Stimulated activated CD4-positive, alpha-beta T cell treated with anti-CD3 and anti-CD28 coated beads, Interleukin-15, amount 100 ng/mL, for 24 hours (primary cell): ENCODE measurements at places on chromosomes 12 and 14.

DNA sequence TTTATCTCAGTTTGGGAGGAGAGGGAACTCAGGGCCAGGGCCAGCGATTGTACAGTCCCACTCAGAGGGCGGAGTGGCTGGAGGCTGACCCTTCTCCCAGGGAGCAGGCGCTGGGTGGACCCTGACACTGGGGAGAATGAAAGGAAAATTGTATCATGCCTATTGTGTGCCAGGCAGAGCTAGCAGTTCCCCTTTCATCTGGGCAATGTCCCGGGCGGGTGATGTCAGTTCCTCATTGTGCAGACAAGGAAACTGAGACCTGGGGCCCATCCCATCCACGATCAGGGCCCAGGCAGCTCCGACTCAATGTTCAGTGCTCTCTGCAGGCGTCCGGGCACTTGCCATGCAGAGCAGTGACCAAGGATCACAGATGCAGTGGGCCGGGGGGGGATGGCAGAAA lies 101.9 kb upstream of the RTL1 start:
- DNase-seq, result no peak

DNA sequence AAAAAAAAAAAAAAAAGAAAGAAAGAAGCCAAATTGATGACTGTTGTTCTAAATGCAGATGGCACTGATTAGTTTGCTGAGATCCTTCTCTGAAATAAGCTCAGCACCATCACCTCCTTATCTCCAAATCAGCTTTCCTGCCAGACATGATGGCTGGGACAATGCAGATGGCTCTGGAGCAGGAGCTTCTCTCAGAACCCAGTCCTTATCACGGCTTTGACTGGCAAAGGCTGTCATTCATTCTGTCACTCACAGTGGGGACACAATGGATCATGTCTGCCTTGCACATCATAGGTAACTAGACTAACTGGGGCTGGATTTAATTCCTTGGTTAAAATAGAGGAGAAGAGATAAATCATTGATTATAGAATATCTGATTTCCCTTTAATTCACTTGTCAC lies 146.3 kb downstream of the PDZRN4 start:
- DNase-seq, result no peak

GRCh38 chr14:69695322-69696203 lies 71.4 kb upstream of the SRSF5 start:
- no peak for DNase-seq

DNA sequence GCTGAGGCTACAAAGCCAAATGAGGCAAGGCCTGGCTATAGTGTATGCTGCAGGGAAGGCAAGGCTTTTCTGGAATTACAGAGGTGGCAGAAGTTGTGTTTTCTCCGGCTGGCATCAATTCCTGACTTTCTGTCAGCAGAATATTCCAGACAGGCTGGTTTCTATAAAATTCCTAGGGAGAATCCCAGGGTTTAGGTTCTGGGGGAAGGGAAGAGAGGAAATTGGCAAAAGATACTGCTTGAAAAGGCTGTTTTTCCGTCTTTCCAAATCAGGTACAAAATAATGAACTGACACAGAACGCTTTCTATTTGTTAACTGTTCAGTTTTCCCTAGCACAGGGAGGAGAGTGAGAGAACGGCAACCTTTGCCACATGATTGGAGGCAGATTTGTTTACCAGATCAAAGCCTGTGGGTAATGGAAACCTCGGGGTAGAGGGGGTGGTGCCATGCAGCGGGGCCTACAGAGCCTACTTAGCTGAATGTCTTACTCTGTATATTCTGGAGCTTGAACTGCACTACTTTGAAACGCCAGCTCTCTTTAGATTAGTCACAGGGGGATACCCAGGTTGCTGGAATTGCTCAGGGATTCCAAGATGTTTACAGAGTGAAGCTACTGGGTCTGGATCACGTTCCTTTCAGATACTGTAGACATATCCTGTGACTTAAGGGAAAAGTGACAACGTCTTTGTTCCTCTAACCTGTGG lies 65.8 kb upstream of the DACT1 start:
- DNase-seq, result peak; percentile 73

DNA sequence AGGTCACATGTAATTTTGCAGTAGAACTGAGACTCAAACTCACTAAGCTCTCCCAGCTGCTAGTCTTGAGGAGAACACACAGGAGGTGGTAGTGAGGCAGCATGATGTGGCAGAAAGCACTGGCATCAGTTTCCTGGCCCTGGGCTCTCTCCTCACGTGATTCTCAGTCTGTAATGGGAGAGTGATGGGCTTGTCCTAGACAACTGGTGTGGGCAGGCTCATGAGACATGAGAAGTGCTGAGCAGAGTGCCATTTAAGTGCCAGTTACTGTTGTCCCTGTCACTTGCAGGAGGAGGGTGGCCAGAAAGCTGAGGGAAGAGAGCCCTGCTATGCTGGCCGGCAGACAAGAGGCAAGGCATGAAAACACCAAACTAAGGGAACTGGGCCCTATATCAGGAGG lies 48.5 kb upstream of the OVCH1 start:
- no peak for DNase-seq

- no peak for DNase-seq
Measured at GRCh38 chr14:104731320-104732294, 7.6 kb downstream of the ADSS1 start.

GRCh38 chr14:69625299-69626131 lies 14.1 kb downstream of the SUSD6 start:
- DNase-seq, result peak; percentile 87

GRCh38 chr12:18970603-18971002 lies 158.9 kb upstream of the PLEKHA5 start:
- DNase-seq, result no peak

DNA sequence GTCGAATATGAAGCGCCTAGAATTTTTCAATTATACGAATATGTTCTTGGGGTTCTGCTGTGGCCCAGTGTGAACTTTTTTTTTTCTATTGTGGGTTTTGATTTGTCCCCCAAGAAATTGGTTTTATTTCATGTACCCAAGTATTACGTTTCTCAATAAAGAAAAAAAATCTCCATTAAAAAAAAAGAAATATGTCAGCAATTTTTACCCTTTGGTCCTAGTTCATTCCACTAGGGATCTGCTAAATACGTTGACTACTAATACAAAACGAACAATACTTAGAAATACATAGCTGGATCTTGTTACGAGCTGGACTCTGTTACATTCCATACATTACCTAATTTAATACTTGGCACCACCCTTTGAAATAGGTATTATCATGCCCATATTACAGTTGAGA lies 216.9 kb downstream of the SLC16A7 start:
- no peak for DNase-seq

DNA sequence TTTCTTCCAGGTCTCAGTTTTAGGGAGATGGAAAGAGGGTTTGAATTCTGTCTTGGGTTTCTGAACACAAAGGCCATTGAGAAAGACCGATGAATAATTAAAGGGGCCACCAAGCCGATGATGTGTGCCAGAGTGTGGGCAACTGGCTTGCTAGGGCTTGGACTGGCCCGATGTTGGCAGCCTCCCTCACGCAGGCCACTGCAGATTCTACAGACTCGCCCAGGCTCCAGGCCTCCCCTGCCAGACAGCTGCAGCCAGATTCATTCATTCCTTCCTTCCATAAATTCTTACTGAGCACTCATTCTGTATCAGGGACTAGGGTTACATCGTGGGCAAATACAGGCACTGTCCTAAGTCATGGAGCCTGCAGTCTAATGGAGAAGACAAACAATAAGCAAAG lies 34.9 kb downstream of the ACTN1 start:
- DNase-seq, result no peak

GRCh38 chr12:9711664-9712063 lies 21.2 kb downstream of the CLECL1 start:
- DNase-seq, result no peak

DNA sequence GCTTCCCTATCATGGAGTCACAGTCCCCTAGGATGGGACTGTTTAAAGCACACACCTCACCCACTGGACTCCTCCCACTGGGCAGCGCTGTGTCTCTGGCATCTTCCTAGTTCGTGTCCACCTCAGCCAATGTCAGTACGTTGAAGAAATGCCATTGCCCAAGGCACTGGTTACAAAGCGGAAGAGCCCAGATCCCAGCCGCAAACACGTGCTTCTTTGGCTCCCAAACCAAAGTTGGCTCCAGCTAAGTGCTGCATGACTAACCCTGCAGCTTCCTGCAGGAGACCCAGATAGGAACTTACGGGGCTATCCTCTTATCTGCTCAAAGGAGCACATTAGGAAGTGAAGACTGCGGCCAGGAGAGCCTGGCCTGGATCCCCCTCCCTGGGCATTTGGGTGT lies 9.3 kb downstream of the SYNE3 start:
- no peak for DNase-seq

DNA sequence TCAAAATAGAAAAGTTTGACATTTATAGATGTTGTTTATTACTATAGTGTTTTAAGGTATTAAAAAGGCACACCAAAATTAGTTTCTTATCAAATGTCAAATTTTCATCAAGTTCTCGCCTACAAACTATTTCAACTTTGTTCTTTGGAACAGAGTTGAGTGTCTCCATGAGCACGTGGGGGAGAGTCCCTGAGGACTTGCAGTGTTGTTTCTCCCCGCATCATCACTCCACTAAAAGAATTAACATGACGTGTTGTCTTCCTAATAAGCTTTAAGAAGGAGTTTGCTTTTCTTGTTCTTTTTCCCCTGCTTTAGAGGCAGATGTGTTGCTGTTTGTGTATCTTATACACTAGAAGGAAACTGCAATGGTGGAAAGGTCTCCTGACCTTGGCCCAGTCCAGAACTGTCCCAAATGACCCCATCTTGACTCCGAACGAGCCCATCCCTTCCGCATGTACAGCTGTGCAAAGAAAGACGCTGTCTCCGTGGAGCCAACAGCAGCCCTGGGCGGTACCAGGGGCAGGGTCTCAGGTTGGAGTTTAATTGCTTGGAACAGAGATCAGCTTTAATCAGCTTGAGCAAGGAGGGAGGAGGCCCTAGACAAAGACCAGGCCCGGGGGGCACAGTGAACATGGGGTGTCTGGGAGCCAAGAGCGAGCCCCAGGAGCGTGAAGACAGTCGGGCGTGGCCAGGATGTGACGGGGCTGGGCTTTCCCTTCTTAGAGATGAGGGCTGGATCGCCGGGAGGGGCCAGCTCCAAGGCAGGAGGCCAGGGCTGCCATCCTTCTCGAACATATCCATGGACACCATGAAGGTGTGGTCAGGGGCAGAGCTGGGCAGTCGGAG lies 215.4 kb upstream of the RTL1 start:
- DNase-seq, result no peak

DNA sequence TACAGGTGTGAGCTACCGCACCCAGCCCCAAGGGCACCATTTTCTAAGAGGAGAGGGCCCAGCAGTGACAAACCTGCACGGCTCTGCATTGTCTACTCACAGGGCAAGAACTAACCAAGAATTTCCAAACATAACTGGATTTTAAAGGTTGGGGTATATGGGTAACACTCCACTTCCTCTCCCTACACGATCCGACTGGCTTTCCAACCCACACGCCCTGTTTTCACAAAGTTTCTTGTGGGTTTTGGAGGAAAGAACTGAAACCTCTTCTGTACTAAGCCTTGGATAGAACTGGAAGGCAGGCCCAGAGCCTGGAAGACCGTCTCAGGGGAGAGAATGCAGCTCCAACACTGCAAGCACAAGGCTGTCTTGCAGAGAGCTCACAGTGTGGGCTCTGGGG lies 24.9 kb downstream of the SNRNP35 start:
- no peak for DNase-seq

DNA sequence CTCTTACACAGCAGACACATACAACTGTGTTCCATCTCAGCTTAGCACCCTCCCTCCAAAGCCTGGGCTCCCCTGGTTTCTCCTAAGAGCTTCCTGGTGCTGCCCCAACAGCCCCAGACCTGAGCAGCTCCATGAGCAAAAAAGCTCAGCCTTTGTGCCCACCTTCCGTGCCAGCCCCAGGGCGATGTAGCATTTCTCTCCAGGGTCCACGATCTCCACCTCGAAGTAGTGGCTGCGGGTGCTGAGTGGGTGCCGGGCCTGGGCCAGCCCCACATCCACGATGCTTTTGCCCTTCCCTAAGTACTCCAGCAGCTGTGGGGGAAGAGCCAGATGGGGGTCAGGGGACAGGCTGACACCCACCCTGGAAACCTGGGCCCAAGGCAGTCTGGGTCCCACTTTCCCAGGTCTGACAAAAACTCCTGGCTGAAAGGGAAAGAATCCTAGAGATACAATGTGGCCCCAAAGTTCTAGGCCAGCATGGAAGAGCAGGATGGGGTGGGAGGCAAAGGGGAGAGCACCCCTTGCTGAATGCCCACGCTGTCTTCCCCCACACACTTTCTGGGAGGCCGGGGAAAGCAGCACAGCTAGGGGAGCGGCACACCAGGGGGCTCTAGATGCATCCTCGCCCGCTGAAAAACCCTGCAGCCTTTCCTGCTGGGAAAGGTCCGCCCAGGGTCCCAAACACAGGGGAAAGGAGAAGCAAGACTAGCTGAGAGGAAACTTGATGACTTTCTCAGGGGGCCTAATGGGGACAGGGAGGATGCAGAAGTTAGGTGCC lies 11.0 kb downstream of the SPRYD3 start:
- no peak for DNase-seq

DNA sequence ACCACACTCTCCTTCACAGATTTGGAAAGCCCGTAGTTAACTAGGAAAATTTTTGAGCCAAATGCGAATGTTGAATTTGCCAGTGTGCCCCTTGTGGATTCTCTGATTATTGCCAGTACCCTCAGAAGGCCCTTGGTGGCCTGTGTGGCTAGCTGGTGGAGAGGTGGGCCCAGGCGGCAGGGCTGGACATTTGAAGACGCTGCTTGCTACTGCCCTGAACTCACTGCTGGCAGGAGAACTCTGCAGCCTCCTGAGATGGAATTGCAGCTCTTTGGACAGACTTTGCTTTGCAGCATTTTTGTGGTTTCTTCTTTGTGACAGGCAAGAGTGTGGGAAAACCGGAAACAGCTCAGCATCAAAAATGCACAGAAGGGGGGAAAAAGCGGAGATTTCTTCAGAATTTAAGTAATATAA lies 97.6 kb downstream of the TGFB3 start:
- DNase-seq, result no peak

DNA sequence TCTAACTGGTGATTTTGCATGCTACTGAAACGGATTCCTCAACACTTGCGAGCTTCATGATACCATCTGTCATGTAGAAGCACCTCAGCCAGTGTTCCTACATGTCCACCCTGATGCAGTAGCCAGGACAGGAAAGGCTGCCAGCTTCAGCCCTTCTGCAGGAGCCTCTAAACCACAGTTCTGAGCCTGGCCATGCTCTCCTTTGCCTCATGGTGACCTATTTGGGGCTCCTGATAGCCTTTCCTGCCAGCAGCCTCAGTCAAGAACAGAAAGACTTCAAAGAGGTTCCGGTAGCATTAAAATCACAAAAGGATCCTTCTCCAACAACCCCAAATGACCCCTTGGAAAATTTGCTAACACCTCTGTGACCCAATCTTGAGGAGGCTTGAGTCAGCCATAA lies 96.0 kb downstream of the CNTN1 start:
- DNase-seq, result no peak

DNA sequence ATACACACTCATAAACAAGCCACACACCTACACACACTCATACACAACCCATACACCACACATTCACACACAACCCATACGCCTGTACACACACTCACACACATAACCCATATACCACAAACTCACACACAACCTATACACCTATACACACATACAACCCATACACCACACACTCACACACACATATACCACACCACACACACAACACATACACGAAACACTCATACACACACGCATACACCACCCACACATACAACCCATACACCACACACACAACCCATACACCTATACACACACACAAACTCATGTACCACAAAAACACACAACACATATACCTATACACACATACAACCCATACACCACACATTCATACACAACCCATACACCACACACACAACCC lies 164.3 kb downstream of the TMEM121 start:
- no peak for DNase-seq

- no peak for DNase-seq
Measured at GRCh38 chr14:68668028-68668427, 124.8 kb downstream of the ZFP36L1 start.
